ENCODE measurements at places on chromosomes 1 and 21. TPM values are rescaled to one million over a fixed set of nuclear protein-coding genes. Genes with fewer than 3 reads are reported as not detected.

Gene VCAM1
- 3.0 TPM for total RNA-seq

Gene C8A
- not detected for total RNA-seq

Gene SERPINC1
- total RNA-seq, result 0.12 TPM

Gene BARHL2
- not detected for total RNA-seq

Gene TRIM67
- total RNA-seq, result not detected

Gene SPATA21
- total RNA-seq, result not detected

Gene SKI
- 21.7 TPM for total RNA-seq

Data from uterine smooth muscle cell (primary cell).